NAMALWA (cell line): ENCODE measurements at places on chromosomes 2 and 18.

DNA sequence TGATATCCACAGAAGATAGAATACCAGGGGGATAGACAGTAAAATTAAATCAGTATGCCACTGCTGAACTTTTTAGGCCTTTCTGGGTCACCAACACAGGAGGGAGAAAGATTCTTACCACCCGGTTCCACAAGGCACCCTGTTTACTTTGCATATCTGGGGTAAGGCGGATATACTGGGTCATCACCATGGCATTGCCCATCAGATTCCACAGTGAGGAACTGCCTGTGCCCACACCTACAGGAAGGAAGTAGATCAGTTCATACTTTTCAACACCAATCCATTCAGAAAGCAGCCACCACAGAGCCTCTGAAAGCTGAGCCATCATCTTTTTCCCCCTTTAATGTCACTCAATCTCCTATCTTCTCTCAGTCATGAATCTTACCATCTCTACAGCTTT lies 2.0 kb downstream of the LMAN2L start:
- no peak for DNase-seq

GRCh38 chr2:234345921-234346320 lies 151.0 kb downstream of the ARL4C start:
- DNase-seq = no peak

DNA sequence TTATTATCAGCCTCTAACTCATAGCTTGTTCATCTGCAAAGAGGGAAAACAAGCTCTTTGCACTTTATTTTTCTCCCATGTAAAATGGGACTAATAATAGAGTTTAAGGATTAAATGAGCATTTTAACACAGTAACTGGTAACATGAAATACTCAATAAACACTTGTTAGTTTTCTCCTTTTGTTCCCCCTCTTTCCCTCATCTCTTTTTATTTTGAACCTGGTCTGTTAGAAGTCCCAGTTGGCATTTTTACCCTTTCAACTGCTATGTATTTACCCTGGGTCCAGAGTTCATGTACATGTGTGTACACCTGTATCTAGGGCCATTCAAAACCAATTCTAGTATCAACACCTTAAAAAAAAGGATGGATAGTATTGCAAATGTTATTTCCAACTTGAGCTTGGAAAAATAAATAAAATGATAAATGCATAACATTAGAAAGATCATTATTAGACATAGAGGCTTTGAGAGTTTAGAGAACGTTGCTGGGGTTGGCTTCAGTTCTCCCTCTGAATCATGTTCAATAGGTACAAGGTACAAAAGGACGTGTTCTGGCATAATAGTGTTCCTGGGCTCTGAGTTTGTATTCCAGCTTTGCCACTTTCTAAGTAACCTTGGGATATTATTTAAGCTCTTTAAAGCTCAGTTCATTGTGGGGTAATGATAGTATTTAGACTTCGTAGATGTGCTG lies 5.2 kb upstream of the VPS54 start:
- DNase-seq = no peak

DNA sequence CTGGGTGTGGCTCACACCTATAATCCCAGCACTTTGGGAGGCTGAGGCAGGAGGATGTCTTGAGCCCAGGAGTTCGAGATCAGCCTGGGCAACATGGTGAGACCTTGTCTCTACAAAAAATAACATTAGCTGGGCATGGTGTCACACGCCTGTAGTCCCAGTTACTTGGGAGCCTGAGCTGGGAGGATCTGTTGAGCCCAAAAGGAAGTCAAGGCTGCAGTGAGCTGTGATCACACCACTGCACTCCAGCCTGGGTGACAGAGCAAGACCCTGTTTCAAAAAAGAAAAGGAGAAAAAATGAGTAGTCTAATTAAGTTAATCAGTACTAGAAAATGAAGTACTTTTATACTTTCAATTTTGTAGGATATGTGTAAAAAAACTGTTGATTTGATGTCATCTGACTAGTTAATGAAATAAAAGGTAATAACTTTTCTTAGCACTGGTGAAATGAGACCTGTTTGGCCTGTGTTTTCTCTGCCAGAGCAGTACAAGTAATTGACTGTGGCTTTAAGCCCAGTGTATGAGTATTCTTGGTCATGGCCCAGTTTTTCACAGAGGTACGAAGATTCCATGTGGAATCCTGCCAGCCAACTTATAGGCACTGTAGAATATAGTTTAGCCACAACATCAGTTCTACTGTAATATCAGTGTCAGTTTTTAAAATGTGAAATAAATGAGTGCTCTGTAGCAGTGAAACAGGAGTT lies 35.8 kb downstream of the MFSD6 start:
- no peak for DNase-seq

- DNase-seq = peak; percentile 57
Observed at GRCh38 chr2:25606892-25607291, 66.5 kb downstream of the DTNB start.

GRCh38 chr18:23560186-23560585 lies 26.1 kb downstream of the NPC1 start:
- no peak for DNase-seq

- no peak for DNase-seq
Observed at GRCh38 chr18:77339093-77339492, 89.4 kb downstream of the GALR1 start.

- DNase-seq = no peak
Observed at GRCh38 chr2:2528846-2529245, 197.8 kb upstream of the MYT1L start.
